ENCODE measurements at places on chromosomes 7 and 10.
A peak's percentile ranks its signal among the peaks of the same experiment; 100 is the strongest.

DNA sequence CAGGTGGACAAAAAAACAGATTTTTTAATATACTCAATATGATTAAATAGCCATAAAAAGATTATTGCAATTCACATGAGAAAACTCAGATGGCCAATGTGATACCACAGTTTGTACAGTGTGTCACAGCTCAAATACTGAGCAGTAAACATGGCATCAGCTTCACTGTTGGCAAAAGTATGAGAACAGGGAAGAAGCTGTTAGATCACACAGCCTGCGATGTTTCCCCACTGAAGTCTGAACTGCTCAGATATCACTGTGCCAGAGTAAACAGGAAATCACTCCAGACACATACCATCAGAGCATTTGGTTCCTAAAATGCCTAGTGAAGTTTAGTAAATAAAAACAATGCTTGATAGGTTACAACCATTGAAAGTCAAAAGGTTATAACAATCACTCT lies 347.8 kb downstream of the ETV1 start:
- H3K36me3 ChIP-seq, result no peaks in the 10 kb centered on the region
- no peak overlapping the region for H3K27ac ChIP-seq
- no peaks in the 10 kb centered on the region for H3K4me1 ChIP-seq
- DNase-seq, result no peak
- no peaks in the 10 kb centered on the region for H3K27me3 ChIP-seq

- no peak for DNase-seq
- no peak overlapping the region for H3K27ac ChIP-seq
- no peaks in the 10 kb centered on the region for H3K27me3 ChIP-seq
- no peak overlapping the region for H3K4me3 ChIP-seq
Observed at GRCh38 chr7:18996583-18996982, 120.9 kb downstream of the TWIST1 start.

GRCh38 chr10:115624448-115624847 lies 531.3 kb downstream of the ATRNL1 start:
- no peaks in the 10 kb centered on the region for H3K27me3 ChIP-seq
- H3K27ac ChIP-seq, result no peak overlapping the region
- DNase-seq, result no peak
- no peaks in the 10 kb centered on the region for H3K36me3 ChIP-seq
- no peaks in the 10 kb centered on the region for H3K4me1 ChIP-seq

- H3K4me3 ChIP-seq, result no peak overlapping the region
- H3K4me1 ChIP-seq, result no peaks in the 10 kb centered on the region
- DNase-seq, result no peak
- no peaks in the 10 kb centered on the region for H3K36me3 ChIP-seq
- H3K27me3 ChIP-seq, result peaks cover 9% of the 10 kb centered on the region
- no peak overlapping the region for H3K27ac ChIP-seq
Observed at GRCh38 chr10:16381083-16381482, 55.7 kb upstream of the PTER start.

DNA sequence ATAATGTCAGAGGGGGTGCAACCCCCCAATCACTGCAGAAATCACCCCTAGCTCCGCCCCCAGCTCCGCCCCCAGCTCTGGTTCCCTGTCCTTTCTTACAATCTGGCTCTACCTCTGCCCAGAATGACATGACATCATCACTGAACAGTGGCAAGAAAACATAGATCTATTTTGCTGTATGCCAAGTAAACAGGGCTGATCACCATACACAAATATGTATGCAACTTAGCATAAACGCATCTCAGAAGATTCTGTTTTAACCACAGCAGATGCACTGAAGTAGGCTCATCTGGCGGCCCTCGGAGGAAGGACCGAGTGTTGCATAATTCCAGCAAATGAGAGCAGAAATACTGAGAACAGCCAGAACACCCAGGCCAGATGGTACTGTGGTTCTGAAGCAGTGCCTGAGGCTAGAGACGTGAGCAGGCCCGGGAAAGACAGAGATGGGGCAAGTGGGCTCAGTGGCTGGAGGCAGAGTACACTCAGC lies 293.3 kb upstream of the KLF14 start:
- no peak for DNase-seq
- H3K4me3 ChIP-seq, result peak overlapping the region; percentile 10
- peaks cover 80% of the 10 kb centered on the region for H3K4me1 ChIP-seq
- H3K27me3 ChIP-seq, result no peaks in the 10 kb centered on the region
- peak overlapping the region; percentile 84 for H3K27ac ChIP-seq

GRCh38 chr10:128160297-128160711 lies 34.1 kb upstream of the MKI67 start:
- peaks cover 6% of the 10 kb centered on the region for H3K4me1 ChIP-seq
- H3K4me3 ChIP-seq, result no peak overlapping the region
- H3K36me3 ChIP-seq, result no peaks in the 10 kb centered on the region
- no peak overlapping the region for H3K27ac ChIP-seq
- DNase-seq, result no peak
- no peaks in the 10 kb centered on the region for H3K27me3 ChIP-seq

- H3K27me3 ChIP-seq, result no peaks in the 10 kb centered on the region
- DNase-seq, result no peak
- H3K27ac ChIP-seq, result no peak overlapping the region
- no peak overlapping the region for H3K4me3 ChIP-seq
Observed at GRCh38 chr7:16875861-16876260, 5.9 kb downstream of the AGR3 start.

DNA sequence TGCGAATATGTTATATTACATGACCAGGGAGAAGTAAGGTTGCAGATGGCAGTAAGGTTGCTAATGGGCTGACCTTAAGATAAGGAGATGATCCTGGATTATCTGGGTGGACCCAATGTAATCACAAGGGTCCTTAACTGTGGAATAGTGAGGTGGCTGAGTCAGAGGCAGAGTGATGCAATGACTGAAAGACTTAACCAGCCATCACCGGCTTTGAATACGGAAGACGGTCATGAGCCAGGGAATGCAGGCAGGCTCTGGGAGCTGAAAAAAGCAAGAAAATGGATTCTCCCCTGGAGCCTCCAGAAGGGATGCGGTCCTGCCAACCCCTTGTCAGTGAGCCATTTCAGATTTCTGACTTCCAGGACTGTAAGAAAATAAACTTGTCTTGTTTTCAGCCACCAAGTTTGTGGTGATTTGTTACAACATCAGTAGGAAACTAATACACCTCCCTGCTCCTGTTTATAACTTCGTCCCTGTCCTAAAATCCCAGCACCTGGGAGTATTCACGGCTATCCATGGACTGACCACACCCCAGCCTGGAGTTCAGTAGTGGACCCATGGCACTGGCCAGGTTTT lies 4.6 kb upstream of the C10orf95 start:
- peaks cover 32% of the 10 kb centered on the region for H3K36me3 ChIP-seq
- no peak overlapping the region for H3K4me3 ChIP-seq
- peaks cover 24% of the 10 kb centered on the region for H3K4me1 ChIP-seq
- no peaks in the 10 kb centered on the region for H3K27me3 ChIP-seq

GRCh38 chr10:43775384-43775783 lies 126.7 kb upstream of the ZNF32 start:
- no peak for DNase-seq
- no peaks in the 10 kb centered on the region for H3K36me3 ChIP-seq
- no peaks in the 10 kb centered on the region for H3K27me3 ChIP-seq
- H3K27ac ChIP-seq, result no peak overlapping the region
- H3K4me1 ChIP-seq, result peaks cover 11% of the 10 kb centered on the region
- H3K4me3 ChIP-seq, result no peak overlapping the region

DNA sequence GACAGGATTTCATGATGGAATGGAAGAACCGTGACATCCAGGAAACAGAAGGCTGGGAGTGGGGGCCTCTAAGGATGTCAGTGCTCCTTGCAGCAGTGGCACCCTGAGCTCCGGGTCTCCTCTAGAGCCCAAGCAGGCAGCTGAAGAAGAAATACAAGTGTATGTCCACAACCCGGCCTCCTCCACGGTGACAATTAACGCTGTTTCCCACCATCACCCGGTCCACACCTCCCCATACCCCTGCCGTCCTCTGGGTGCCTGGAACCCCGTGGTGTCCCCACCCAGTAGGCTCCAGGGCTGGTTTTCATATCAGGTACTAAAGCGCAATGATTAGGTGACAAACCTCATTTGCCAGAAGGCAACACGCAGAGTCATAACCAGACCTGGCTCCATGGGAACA lies 30.3 kb downstream of the GRID1 start:
- H3K27ac ChIP-seq, result no peak overlapping the region
- no peak for DNase-seq
- H3K4me1 ChIP-seq, result no peaks in the 10 kb centered on the region
- H3K36me3 ChIP-seq, result no peaks in the 10 kb centered on the region
- no peak overlapping the region for H3K4me3 ChIP-seq

Measured in activated naive CD8-positive, alpha-beta T cell treated with anti-CD3 and anti-CD28 coated beads for 36 hours (primary cell).